Upper lobe of right lung (tissue), 1 donor: ENCODE measurements at places on chromosomes 11 and 22. TPM values are rescaled to one million over a fixed set of nuclear protein-coding genes. Genes with fewer than 3 reads are reported as not detected.

Gene EMID1
- 15.2 TPM for total RNA-seq

Gene ARHGAP8
- total RNA-seq, result 18.1 TPM

DNA sequence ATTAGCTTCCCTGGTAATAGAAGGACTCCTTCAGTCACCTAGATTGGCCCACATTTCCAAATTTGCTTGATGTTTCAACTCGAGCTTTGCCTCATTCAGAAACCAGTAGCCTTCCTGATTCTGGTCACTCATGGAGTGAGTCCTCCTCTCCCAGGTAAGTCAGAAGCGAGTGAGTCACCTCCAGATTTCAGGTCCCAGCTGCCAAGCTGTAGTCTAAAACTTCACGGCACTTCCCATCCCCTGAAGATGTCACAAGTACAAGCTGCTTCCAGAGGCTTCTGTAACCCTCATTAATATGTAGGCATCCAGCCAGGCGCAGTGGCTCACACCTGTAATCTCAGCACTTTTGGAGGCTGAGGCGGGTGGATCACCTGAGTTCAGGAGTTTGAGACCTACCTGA, 23.5 kb downstream of the ARHGAP8 start:
- no peaks in the 10 kb centered on the region for H3K27me3 ChIP-seq
- H3K36me3 ChIP-seq, result no peaks in the 10 kb centered on the region
- no peak overlapping the region for H3K27ac ChIP-seq
- DNase-seq, result no peak
- H3K4me1 ChIP-seq, result no peaks in the 10 kb centered on the region

Gene LYVE1
- total RNA-seq, result 108 TPM

DNA sequence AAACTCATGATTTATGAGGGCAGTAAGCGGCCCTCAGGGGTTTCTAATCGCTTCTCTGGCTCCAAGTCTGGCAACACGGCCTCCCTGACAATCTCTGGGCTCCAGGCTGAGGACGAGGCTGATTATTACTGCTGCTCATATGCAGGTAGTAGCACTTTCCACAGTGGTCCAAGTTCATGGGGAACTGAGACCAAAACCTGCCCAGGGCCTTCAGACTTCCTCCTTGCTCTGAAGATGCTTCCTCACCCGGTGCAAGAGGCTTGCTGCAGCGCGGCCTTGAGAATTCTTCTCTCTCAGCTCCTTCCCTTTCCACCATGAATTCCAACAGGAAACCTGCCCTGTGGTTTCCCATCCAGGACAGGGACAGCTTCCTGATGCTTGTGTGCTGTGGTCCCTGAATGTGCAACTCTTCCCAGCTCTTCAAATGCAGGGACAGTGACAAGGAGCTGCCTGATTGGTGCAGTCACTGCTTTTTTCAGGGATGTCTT, 53.9 kb downstream of the GGTLC2 start:
- H3K27ac ChIP-seq, result no peak overlapping the region
- H3K36me3 ChIP-seq, result no peaks in the 10 kb centered on the region
- no peaks in the 10 kb centered on the region for H3K4me1 ChIP-seq
- H3K27me3 ChIP-seq, result no peaks in the 10 kb centered on the region
